ENCODE measurements at places on chromosomes 3 and 15.

DNA sequence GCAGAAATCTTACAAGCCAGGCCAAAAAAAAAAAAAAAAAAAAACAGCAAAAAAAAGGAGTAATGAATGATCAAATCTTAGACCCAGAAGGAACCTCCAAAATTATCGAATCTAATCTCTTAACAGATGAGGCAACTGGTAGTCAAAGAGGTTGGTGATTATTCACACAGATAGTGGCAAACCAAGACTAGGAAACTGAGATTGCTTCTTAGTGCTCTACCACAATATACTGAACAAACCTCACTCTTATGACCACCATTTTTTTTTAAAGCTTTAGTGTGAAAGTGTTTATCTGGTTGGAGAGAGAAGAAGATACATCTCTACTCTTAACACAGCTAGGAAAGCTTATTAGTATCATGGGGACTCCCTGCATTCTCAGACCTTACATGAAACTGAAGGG, 17.3 kb downstream of the ATOSA start:
- DNase-seq: no peak

- DNase-seq: no peak
Observed at GRCh38 chr3:72261566-72262564, 476.9 kb upstream of the PROK2 start.

DNA sequence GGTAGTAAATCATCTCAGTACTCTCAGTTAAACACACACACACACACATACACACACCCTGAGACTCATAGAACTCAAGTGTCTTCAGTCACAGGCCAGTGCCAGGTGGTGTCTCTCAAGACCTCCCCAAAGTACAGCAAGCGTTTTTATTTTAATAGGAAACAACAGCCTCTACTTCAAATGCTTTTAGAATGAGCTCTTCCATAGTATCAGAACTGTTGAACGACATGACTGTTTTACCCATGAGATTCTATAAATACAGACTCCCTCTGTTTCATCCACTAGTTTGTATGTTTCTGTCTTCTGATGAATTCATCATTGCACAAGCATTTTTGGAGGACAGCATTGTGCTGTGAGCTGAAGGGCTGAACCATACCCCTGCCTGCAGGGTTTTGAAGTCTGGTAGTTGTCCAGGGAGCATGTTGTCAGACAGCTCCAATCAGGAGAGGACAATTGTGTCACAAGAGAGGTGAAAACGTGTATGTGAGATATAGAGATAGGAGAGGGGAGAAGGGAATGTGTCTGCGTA, 201.0 kb upstream of the BCL6 start:
- no peak for DNase-seq

- DNase-seq: no peak
Observed at GRCh38 chr3:127444761-127445160, 145.8 kb downstream of the TPRA1 start.

- DNase-seq: no peak
Observed at GRCh38 chr3:18667552-18667951, 242.4 kb upstream of the SATB1 start.

- no peak for DNase-seq
Observed at GRCh38 chr3:100226712-100227429, 33.9 kb upstream of the TBC1D23 start.

DNA sequence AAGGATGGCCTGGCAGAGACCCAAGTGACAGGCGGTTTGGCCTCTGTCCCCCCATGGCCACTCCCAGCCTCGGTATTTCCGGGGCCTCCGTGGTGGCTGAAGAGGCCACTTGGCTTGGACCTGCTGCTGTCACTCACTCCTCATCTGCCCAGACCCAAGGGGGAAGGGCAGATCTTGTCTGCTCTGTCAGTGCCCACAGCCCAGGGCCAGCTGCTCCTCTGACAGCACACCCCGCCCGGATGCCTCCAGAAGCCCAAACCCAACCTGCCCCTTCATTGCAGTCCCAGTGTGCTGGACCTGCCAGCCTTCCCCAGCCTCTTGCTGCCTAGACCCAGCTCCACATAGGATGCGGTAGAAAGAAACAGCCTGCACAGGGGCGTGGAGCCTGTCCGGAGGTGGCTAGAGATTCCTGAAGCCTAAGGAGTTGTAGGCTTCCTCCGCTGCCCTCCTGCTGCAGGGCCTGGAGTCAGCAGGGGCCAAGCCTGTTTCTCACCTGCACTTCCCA, 52.0 kb downstream of the MAGEF1 start:
- no peak for DNase-seq

DNA sequence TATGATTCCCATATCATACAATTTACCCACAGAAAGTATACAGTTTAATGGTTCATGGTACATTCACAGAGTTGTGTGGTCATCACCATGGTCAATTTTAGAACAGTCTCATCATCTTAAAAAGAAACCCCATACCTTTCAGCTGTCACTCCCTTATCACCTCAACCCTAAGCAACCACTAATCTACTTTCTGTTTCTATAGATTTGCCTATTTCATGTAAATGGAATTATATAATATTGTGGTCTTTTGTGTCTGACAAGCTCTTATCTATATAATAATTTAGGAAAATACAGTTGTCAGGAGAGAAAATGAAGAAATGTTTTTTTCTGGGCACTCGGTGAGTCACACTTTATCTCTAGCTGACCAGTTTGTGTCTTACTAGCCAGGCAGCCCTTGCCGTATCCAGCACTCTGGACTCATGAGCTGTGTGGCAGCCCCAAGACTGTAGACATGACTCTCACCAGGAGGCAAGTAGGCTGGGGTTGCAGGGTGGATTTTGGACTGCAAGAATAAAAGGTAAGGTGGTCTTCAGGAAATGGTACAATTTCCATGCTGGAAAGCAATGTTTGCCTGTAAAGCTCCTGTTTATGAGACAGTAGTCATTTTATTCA, 234.6 kb downstream of the THRB start:
- DNase-seq: no peak

GRCh38 chr3:39180183-39180545, 12.2 kb downstream of the XIRP1 start:
- DNase-seq: peak; percentile 2

All from NCI-H2171 treated with DMSO at 0.1 percent for 48 hours (cell line).